ENCODE measurements at places on chromosomes 3 and 15.

DNA sequence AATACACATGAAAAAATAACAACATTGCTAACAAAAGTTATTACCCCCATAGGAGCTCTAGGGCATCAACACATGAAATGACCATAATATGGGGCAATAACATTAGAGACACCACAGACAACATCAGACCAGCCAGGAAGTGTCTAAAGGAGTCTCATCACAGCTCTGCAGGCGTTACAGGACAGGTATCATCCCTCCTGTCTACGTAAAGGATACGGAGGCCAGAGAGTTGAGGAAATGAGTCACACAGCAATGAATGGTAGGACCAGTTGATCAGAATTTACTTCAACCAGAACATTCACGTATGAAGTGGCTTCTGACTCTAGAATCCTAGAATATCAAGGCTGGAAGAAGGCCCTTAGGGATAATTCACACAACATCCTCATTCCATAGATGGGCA is 1.8 kb downstream of the NME9 start:
- no peak for DNase-seq

DNA sequence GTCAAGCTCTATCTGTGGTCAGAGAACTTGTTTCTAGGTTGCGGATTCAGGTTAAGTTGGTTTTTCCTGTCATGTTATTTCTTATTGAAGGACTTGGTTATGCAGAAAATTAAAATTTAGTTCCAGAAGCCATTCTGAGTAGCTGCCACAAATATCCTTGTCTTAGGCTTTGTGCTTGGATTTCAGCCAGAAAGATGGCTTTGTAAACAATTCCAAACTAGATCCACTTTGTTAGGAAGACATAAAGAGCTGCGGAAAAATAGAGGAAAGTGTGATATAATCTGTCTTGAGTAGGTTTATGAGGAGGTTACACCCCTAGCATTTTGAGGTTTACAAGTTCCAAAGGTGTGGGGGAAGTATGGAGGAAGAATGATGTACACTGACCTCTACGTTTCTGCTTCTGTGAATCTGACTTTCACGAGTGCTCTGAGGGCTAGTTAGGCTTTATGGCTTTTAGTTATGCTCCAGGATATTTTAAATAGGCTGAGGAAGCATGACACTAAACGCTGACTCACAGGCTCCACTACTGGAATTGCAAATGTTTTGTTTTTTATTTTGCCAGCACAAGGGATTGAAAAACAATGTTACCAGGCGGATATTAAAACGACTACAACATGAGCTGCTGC is 46.3 kb upstream of the UTS2B start:
- no peak for DNase-seq

GRCh38 chr3:136862617-136863322 is 762 bp downstream of the NCK1 start:
- peak; percentile 16 for DNase-seq

DNA sequence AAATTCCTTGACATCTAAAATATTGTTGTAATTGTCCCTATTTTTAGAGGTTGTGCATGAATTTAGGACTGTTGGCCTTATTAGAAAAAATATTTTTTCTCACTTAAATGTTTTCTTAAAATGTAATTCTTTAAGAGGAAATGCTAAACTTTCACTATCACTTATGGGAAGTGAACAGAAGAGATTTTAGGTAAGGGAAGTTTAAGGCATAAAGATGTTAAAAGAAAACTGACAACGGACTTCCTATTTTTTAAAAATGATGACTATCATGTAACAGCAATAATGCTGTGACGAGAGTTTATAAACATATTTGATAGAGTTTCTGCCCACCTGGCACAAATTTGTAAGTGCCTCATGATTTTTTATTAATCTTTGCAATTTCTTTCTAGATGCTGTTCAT is 3.1 kb downstream of the C3orf38 start:
- DNase-seq = no peak

DNA sequence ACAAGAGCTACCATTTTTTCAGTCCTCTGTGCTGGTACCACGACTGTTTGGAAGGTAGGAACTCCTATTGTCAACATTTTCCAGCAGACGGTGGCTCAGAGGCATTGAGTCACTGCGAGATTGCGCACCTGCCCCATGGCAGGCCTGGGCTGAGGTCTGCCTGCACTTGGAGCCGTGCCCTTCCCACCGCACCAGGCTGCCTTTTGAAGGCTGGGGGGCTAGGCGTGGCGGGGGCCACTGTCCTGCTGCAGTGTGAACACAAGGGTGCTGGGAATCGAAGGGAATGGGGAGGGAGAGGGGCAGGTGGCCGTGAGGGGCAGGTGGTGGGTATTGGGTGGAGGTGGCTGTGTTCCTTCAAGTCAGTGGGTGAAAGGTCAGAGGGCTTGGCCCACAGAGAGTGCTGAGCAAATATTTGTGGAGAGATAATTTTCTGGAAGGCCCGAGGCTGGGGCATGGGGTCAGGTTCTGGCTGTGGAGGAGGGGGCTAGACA is 16.3 kb downstream of the SNX33 start:
- DNase-seq = no peak

GRCh38 chr3:30495172-30496065 is 111.0 kb upstream of the TGFBR2 start:
- DNase-seq = no peak

GRCh38 chr3:67804089-67804488 is 149.7 kb upstream of the SUCLG2 start:
- DNase-seq = no peak

DNA sequence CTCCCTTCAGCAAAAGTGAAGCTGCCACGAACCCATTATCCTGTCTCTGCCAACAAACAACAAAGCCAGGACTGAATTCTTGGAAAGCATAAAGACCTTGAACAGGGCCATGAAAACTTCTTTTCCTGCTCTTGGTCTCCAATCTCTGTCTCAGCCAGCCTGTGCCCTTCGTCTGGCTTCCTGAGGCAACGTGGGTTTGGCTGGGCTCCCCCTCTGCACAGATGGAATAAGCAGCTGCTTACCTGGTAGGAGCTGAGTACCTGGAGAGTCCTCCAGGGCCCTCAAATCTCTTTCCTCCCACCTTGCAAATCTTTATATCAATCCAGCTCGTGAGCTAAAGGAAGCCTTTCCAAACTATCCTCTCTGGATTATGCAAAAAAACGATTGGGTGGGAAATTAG is 97.6 kb upstream of the PSMD6 start:
- no peak for DNase-seq

DNA sequence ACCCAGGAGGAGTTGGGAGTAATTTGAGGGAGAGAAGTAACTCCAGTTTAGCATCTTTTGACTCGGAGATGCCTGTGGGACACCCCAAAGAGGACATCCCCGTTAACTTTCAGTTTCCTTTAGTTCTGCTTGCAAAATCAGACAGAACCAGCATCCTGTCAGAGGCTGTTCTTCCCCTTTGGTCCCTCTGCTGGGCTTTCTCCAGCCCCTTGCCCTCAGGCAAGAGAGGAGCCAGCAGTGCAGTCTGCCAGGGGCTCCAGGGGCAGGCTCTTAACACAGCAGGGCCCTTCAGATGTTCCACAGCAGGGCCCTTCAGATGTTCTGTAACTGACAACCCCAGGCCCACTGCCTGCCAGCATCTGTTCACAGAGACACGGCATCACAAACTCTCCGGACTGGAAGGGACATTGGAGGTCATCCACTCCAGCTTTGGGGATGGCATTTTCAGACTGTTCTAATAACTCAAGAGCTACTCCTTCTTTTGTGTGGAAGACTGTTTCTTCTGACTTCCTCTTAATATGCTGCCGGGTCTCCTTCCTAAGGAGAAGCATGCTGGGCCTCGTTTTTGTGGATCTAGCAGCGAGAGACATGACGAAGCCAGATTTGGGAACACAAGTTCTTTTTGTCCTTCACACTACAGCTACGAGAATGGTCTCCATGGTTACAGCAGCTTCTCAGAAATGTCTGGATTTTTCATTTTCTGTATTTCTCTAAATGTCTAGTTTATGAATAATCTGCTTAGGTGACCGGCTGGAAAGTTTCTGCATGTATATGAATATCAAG is 51.9 kb downstream of the KY start:
- DNase-seq = no peak
